Activated T-helper 1 cell treated with anti-CD3 and anti-CD28 coated beads, Interleukin-2, amount 50 U/mL, for 16 hours (primary cell): ENCODE measurements at places on chromosomes 16 and 17.

GRCh38 chr16:12323007-12323758 lies 346.6 kb downstream of the SNX29 start:
- no peak for DNase-seq

GRCh38 chr17:81491181-81491581 lies 21.4 kb downstream of the ACTG1 start:
- DNase-seq: no peak

GRCh38 chr16:30491744-30492308 lies 19.3 kb downstream of the ITGAL start:
- no peak for DNase-seq

DNA sequence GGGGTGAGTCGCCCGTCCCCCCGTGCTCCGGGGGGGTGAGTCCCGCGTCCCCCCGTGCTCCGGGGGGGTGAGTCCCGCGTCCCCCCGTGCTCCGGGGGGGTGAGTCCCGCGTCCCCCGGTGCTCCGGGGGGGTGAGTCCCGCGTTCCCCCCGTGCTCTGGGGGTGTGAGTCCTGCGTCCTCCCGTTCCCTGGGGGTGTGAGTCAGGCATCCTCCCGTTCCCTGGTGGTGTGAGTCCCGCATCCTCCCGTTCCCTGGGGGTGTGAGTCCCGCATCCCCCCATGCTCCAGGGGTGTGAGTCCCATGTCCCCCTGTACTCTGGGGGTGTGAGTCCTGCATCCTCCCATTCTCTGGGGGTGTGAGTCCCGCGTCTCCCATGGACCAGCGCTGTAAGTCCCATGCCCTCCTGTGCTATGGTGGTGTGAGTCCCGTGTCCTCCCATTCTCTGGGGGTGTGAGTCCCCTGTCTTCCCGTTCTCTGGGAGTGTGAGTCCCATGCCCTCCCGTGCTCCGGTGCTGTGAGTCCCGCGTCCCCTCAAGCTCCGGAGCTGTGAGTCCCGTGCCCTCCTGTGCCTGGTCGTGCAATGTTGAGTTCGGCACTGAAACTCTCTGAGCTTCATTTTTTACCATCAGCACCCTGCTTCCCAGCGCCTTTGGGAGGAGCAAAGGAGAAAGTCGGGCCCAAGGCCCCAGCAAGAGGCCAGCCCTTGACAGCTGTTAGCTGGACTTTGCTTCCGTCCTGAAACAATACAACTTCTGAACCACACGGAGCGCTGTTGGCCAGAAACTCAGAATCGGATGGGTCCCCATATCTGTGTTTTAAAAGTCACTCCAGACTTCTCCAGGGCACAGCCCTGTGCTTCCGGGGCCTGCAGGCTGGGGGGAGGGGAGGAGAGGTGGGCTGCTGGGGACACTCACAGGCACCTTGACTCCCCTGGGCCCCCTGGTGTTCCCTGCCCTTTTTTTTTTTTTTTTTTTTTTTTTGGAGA lies 11.5 kb upstream of the ZC3H18 start:
- no peak for DNase-seq

GRCh38 chr17:35944151-35944550 lies 638 bp upstream of the LYZL6 start:
- DNase-seq: no peak

DNA sequence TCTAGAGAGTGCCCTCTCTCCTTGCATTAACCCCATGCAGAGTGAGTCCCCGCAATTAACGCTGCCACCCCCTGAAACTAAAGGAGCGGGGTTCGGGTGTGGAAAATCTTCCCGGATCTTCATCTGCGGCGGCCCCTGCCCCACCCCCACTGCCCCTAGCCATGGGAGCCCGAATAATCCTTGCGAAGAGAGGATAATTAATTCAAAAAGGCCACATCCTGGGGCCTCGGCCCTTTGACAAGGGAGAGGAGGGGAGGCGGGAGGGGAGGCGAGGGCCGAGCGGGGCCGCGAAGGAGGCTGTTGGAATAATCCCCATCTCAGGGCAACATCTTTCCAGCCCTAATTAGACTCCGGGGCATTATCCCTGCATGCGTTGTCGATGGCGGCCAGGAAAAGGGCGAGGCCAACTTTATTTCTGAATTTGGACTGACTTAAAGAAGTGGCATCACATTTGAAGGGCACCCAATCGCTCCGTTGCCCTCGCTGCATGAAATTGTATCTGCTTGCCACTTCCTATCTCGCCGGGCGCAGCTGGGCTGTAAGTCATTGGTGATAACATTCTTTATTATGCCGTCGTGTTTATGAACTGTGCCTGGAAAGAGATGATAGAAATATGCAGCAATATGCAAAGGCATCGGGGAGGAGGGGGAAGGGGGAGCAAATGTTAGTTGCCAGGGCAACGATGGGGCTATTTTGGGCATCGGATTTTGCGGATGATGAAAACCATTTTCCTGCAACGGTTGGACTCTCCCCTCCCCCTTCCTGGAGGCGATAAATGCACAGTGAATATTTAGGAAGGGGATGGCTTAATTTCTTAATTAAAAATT lies 387.1 kb upstream of the TNRC6C start:
- DNase-seq: no peak

DNA sequence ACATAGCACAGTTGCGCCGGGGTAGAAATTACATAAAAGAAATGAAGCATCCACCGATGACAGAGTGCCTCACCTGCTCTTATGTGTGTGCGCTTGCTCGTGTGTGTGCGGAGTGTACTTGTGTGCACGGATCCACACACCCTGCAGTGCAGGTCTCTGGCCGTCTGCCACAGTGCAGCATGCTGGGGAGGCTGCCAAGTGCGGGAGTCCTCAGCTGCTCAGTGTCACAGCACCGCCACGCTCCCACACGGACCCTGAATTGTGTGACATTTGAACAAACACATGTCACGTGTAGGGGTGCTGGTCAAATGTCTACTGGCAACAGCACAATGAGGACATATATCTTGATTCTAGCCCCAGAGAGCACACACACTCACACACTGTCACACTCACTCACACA lies 243.0 kb upstream of the MYOCD start:
- no peak for DNase-seq

DNA sequence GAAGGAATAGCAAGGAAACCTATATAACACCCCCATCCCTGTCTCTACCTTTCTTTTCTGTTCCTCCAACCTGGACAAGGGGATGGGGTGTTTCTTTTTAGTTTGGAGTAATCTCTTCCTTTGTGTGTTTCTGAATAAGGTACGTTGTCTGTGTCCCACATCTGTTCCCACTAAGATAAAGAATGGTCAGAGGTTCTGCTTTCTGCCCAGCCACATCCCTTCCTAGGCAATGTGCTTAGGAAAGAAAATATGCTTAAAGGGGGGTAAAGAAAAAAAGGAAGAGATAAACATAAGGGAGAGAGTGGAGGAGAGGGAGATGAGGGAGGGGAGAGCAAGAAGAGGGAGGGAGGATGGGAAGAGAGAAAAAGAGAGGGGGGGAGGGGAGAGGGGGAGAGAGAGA lies 35.1 kb downstream of the SLC6A2 start:
- no peak for DNase-seq

- no peak for DNase-seq
Observed at GRCh38 chr17:80594431-80595269, 50.0 kb downstream of the RPTOR start.

GRCh38 chr17:81842725-81843504 lies 8.1 kb upstream of the PPP1R27 start:
- no peak for DNase-seq

DNA sequence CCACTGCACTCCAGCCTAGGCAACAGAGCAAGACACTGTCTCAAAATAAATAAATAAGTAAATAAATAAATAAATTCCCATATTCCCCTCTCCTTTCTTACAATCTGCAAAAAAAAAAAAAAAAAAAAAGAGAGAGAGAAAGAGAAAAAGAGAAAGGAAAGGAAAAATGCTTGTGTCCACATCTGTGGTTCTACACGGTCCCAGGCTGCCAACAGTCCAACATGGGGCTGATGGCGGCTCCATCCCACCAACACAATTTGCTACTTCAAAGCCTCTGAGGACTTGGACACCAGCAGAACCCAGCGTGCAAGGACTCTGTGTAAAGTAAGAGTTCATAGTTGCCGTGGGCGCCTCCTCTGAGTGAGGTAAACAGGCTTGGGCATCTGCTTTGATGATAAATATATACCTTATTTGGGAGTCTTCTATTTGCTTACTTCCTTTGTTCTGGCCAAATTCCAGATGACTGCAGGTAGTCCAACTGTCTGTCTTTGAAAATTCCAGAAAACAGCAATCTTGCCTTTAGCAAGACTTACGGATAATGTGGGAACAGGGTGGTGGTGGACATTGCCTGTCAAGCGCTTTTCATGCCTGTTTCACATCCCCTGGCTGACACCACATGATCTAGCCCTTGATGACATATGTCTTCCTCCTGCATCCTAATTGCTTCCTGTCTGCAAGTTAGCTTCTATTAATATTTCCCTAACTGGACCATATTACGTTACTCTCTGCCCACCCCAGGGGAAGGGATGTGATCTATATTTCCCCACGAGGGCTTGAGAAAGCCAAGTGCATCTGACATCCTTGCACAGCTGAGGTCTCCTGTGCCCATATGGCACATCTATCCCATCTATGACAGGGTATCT lies 10.1 kb downstream of the LITAF start:
- DNase-seq: no peak

DNA sequence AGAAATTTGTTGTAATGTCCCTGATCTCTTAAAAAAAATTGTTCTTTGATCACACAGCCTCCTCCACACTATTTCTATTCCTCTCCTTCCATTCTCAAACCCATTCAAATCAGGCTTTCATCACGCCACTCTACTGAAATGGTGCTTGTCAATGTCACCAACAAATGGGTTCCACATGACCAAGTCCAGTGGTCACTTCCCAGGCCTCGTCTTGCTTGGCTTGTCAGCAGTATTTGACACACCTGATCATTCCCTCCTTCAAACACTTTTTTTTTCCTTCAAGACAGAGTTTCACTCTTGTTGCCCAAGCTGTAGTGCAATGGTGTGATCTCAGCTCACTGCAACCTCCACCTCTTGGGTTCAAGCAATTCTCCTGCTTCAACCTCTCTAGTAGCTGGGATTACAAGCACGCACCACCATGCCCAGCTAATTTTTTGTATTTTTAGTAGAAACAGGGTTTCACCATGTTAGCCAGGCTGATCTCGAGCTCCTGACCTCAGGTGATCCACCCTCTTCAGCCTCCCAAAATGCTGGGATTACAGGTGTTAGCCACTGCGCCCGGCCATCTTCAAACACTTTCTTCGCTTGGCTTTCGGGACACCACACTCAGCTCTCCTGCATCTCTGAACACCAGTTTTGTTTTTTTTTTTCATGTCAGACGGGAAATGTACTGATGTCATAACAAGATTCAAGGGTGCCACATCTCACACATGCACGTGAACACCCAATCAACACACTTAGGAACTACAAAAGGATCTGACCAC lies 18.3 kb downstream of the NQO1 start:
- no peak for DNase-seq

GRCh38 chr16:4602331-4602730 lies 12.4 kb downstream of the UBALD1 start:
- DNase-seq: no peak

DNA sequence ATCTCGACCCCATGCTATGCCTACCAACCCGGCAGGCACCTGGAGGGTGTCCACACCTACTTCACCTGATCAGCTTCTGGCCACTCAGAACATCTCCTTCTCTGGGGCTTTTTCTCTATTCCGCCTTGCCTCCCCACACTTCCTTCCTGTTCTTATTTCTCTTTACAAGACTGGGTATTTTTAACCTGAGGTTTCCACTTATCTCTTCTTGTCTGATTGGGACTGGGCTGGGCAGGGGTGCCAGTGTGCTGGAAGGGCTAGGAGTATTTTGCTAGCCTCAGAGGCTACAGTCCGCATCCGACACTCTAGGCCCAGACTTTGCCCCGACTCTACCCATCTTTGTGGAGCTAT lies 26.2 kb upstream of the ZNF652 start:
- no peak for DNase-seq

- no peak for DNase-seq
Observed at GRCh38 chr17:29624586-29624985, 1.9 kb upstream of the CORO6 start.

- no peak for DNase-seq
Observed at GRCh38 chr16:73485880-73486279, 438.0 kb upstream of the ZFHX3 start.

GRCh38 chr16:3774156-3774767 lies 56.9 kb upstream of the TRAP1 start:
- DNase-seq: no peak

GRCh38 chr17:42883802-42884558 lies 16.6 kb upstream of the G6PC1 start:
- no peak for DNase-seq

GRCh38 chr17:57872536-57872935 lies 22.7 kb upstream of the MRPS23 start:
- no peak for DNase-seq

DNA sequence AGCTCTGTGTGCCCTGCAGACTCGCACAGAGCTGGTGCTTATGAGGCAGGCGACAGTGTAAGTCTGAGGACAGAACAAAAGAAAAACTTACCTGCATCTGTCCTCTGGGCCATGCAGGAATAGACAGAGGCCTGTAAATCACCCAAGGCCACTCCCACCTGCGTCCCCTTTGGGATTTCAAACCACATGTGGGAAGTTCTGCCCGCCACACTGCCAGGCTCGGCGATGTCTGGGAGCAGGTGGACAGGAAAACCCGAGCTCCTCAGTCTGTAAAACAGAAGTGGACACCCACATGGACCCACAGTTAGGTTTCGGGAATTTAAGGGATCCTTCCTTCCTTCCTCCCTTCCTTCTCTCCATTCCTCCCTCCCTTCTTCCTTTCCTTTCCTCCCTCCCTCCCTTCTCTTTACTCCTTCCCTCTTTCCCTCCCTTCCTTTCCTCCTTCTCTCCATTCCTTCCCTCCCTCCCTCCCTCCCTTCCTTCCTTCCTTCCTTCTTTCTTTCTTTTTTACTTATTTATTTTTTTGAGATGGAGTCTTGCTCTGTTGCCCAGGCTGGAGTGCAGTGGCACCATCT lies 12.0 kb upstream of the TRPV1 start:
- no peak for DNase-seq

GRCh38 chr16:74249846-74250245 lies 46.8 kb upstream of the PSMD7 start:
- no peak for DNase-seq

DNA sequence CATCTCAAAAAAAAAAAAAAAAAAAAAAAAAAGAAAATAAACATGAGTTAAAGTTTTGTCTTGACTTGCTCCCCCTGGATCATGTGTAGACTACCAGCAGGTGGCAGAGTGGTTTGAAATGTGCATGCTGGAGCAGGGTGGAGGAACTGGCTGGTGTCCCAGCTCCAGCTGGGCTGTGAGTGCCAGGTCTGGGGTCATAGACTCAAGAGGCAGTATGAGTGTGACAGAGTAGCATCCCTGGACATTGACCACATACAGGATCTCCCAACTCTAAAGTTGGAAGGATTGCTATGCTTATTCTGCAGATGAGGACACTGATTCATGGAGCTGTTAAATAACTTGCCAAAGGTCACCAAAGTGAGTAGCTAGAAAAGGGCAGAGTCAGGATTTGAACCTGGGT lies 198.0 kb upstream of the MPHOSPH6 start:
- DNase-seq: no peak

- DNase-seq: no peak
Observed at GRCh38 chr16:3060339-3061127, 4.9 kb upstream of the IL32 start.

DNA sequence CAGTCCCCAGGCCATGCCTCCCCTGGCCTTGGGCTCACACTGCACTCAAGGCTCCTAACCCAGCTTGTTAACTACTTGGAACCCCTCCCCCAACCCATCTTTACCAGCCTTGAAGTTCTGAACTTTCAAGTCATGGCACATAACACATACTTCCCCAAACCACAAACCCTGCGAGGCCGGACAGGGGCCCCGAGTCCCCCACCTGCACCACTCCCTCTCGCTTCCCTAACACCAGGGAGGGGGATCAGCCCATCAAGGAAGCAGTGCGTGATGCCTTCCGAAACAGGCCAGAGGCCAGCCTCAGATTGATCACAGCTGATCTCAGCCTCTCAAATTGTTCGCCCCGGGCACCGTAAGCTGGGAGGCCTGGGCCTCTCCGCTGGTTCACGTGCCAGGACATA lies 3.0 kb upstream of the NLRC3 start:
- no peak for DNase-seq
